ENCODE measurements at places on chromosomes 3 and 15.

DNA sequence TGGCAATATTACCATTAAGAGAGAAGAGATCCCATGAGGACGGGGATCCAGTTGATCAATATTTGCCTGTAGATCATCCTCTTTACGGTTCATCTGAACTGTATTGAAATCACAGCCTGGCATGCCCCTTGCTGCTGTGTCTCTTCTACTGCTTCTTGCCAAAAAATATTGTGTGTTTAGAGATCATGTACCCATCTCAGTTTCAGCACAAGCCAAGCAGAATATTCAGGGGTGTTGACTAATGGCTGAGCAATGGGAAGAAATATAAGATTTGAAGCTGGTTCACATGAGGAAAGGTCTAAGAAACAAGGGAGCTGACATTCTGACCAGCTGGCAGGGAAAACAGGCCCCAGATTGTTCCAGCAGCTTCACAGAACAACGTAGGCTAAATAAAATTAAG lies 21.3 kb downstream of the ATP13A5 start:
- no peak for DNase-seq

DNA sequence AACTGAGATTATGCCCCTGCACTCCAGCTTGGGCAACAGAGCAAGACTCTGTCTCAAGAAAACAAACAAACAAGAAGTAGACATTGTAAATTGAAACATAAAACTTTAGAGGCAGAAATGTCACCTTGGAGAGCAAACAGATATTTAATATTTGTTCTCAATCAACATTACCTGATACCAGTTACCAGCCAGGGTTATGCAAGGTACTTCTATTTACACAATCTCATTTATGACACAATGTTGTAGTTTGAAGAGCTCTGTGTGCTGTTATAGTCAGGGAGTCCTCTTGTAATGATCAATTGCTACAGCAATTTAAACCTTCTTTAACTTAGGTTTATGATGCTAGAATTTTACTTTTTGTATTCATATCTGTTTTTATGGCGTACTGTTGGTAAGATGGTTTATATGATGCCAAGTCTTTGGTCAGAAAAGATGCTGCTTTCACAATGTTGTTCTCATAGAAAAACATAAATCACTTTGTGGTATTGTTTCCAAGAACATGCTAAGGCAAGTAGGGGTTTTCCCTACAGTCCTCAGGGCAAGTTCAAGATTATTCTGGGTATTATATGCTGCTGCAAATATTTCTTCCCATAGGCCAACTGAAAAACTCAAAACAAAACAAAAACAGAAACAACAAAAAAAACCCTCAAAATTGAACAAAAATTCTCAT lies 173.5 kb downstream of the TNIK start:
- peak; percentile 71 for DNase-seq

DNA sequence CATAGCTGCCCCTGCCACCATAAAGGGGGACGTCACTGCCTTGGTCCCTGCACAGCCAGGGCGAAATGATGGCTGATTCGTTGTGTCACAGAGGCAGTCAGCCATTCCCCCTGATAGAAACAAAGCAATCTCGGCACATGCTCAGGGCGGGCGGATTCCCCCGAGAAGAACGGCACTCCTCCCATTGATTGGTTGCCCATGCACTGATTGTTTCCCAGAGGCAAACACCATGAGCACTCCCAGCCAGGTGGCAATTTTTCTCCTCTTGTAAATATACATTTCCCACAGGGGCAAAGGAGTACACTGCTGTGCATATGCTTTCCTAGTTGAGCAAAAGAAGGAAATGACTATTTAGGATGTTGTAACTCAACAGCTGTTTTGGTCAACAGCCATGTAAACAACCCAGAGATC lies 56.5 kb downstream of the KY start:
- no peak for DNase-seq

GRCh38 chr3:136835089-136835812 lies 16.3 kb downstream of the SLC35G2 start:
- no peak for DNase-seq

Data from PC-9 (cell line).